ENCODE measurements at places on chromosomes 11 and 22.

GRCh38 chr11:128330203-128330602 lies 257.2 kb downstream of the ETS1 start:
- no peak for DNase-seq

DNA sequence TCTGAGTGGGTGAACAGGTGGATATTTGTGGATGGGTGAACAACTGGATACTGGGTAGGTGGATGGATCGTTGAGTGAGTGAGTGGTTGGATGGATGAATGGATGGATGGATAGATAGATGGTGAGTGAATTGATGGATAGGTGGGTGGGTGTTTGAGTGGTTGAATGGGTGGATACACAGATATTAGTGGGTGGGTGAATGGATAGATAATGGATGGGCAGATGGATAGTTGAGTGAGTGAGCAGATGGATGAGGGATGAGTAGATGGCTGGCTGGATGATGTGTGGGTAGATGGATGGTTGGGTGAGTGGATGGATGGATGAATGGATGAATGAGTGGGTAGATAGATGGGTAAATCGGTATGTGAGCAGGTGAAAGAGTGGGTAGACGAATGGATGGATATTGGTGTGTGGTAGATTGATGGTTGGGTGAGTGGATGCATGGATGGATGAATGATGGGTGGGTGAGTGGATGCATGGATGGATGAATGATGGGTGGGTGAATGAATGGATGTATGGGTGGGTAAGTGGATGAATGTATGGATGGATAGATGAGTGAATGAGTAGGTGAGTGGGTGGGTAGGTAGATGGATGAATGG lies 406.7 kb downstream of the MN1 start:
- DNase-seq: no peak

GRCh38 chr11:59660621-59661020 lies 8.2 kb downstream of the PATL1 start:
- DNase-seq: no peak

DNA sequence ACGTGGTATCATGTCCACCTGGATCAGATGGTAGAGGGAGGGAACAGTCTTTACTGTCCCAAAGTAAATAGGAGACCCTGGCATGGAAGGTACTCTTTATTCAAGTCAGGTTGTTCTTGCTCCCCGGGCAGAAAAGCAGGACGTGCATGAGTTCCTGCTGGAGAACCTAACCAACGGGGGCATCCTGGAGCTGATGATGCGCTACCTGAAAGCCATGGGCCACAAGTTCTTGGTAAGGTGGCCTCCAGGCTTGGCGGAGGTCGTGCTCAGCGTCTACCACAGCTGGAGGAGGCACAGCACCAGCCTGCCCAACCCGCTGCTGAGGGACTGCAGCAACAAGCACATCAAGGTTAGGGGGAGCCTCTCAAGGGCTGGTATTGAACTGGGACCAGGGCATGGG lies 48.7 kb downstream of the CABIN1 start:
- DNase-seq: no peak

GRCh38 chr22:37896181-37896592 lies 9.9 kb upstream of the MICALL1 start:
- DNase-seq: no peak

GRCh38 chr11:116793772-116794097 lies 2.1 kb upstream of the APOA5 start:
- no peak for DNase-seq

DNA sequence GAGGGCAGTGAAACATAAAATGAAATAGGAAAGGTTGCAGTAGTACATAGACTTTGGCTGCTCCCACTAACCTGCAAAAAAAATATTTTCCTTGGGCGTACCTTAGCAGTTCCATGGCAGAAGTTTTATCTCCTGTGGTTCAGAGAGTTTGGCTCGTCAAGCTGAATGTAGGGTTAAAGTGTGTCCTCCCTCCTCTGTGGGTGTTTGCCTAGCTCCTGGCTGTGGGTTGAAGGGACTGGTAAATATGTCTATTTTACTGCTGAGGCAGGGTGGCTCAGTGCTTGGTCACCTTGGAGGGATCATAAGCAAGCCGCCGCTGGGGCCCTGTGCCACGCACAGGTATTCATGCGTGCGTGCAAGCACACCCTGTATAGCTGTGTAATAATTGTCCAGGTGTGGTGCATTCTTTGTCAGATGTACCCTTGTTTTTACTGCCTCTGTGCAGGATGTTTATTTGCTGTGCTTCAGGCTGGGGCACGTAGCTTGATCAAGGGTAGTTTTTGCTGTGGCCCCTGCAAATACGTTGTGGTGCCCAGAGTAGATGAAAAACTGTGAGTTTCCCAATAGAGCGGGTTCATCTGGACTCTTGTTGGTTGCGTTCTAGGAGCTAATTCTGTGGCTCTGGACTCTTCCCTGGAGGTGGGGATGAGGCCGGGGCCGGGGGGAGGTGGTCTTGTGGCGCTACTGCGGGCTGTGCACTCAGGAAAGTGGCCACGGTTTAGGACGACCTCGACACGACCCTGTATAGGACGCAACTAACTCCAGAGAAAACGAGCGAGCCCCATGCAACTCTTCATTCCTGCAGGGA lies 732 bp upstream of the SORL1 start:
- DNase-seq: no peak

Measured in NCI-H524 (cell line).